ENCODE measurements at places on chromosomes 6 and 20.

GRCh38 chr6:105363100-105363754, 39.7 kb downstream of the PREP start:
- no peak for DNase-seq

GRCh38 chr20:63591786-63592355, 17.8 kb upstream of the HELZ2 start:
- no peak for DNase-seq

GRCh38 chr6:152605342-152605741, 31.8 kb downstream of the SYNE1 start:
- no peak for DNase-seq

DNA sequence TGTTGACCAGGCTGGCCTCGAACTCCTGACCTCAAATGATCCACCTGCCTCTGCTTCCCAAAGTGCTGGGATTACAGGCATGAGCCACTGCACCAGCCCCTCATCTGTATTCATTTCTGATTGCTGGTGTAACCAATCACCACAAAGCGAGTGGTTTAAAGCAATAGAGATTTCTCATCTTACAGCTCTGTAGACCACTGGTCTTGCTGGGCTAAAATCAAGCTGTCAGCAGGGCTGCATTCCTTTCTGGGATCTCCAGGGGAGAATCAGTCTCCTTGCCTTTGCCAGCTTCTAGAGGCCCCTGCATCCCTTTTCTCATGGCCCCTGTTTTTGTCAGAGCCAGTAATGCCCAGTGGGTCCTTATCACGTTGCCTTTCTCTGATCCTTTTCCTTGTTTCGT, 49.9 kb upstream of the PMEPA1 start:
- no peak for DNase-seq

DNA sequence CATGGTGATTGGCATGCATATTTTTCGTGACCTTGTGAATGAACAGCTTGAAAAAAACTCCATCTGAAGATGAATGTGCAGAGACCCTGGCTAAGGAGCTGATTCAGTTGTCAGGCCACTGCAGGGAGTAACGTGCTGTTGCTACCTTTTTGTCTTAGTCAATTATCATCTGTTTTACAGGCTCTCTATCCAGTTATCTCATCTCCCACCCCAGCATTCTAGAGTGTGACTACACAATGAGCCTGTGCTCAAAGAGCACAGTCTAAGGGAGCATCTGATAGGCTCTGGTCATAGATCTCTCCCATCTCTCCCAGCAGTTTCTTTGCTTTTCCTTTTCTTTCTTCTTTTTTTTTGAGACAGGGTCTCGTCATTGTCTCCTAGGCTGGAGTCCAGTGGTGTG, 45.5 kb downstream of the NDRG3 start:
- no peak for DNase-seq

- DNase-seq = no peak
Measured at GRCh38 chr6:166595949-166596348, 9.5 kb upstream of the RAMACL start.

DNA sequence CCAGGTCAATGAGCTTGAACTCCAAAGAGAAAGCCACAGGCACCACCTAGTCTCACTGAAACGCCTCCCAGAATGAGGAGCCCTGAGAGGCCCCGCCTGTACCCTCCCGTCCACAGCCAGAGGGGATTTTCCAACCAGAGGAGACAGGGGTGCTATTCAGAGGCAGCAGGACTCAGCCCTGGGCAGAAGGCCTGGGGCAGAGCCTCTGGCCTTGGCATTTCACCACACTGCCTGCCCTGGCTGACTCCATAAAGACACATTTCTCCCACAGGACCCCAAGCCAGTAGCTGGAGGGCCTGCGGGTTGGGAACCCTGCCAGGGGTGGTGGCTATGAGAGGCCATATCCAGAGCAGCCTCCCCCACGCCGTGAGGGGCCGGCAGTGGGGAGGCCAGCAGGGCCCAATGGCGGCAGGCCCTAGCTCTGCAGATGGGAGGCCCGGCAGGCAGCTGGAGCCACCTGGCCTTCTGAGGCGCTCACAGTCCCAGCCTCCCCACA, 159.3 kb downstream of the PREX1 start:
- DNase-seq = no peak

- no peak for DNase-seq
Measured at GRCh38 chr6:36032261-36032660, 4.7 kb downstream of the MAPK14 start.

GRCh38 chr6:105192707-105193465, 13.1 kb upstream of the POPDC3 start:
- DNase-seq = no peak

GRCh38 chr20:54237116-54237943, 29.4 kb downstream of the PFDN4 start:
- no peak for DNase-seq

DNA sequence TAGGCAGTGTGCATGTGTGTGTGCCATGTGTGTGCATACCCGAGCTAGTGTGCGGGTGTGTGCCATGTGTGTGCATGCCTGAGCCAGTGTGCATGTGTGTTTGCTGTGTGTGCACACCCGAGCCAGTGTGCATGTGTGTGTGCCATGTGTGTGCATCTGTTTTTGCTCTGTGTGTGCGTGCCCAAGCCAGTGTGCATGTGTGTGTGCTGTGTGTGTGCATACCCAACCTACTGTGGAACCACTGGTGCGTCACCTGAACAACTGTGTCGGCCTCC, 5.7 kb downstream of the RBBP8NL start:
- DNase-seq = no peak

- no peak for DNase-seq
Measured at GRCh38 chr6:40413239-40413638, 173.9 kb downstream of the LRFN2 start.

GRCh38 chr6:154515826-154516225, 5.3 kb upstream of the CNKSR3 start:
- DNase-seq = no peak

DNA sequence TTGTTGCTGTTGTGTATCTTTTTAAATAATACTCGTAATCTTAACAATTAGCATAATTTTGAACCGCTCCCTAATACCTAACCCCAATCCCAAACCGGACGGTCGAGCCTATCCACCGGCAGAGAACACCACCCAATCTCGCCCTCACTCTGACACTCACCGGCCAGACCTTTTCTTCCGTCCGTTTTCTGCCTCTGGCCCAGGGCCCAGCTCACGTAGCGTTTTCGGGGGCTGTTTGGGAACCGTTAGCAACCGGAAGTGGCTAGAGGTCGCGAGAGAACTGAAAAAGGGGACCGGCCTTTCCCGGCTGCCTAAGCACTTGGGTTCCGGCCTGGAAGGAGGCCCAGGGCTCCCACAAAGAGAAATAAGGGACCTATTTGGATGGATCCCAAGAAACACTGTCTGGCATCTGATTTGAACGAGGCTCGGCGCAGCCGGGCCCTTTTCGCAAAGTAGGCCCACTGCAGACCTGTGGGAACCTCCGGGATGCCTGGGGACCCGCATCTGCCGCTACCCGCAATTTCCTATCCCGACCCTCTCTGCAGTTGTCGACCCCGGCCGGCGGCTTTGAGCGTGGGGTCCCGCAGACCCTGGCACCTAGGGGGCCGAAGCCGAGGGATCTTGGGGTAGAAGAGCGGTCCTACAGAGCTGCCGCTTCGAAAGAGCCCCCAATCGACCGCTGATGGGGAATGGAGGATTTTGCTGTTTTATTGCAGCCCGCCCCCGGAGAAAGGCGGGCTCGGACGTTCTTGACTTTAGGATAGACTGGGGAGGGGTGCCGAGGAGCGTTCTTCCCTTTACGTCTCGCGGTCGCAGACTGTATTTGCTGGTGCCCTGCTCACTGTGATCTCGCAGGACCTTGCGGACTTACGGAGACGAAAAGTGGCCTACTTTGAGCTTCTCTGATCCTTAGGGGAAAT, 4.8 kb upstream of the ZKSCAN8 start:
- peak; percentile 49 for DNase-seq

DNA sequence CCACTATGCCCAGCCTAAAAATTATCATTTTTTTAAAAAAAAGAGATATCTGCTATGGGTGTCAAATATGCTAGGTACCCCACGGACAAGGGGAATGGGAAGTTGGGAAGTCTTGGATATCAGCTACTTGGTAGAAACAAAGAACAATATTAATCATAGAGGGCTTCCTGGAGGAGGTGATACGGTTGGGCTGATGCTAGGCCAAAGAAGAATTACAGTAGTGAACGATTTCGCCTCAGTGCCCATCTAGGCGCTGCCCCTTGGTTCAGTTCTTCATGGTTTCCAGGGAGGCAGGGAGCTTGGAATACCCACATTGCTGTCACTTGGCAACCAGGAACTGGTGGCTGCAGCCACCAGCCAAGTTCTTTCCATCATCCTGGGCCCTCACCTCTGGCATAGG, 5.5 kb upstream of the PSMF1 start:
- DNase-seq = no peak

DNA sequence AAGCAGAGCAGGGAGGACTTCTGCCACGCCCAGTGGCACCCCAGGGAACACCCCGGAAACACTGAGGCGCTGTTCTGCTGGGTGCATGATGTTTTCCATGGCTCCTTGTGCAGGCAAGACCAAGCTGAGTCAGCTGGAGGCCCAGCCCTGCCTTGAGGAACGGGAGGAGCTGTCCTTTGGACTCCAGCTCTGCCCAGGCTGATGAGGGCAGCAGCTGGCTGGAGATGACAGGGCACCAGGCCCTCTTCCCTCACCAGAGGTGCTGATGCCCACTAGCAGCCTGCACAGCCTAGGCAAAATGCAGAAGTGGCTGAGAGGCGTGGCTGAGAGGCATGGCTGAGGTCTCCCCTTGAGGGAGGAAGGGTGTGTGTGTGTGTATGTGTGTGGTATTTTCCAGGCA, 2.4 kb downstream of the C6orf132 start:
- DNase-seq = no peak

GRCh38 chr20:37243076-37243936, 18.3 kb downstream of the GHRH start:
- DNase-seq = no peak

DNA sequence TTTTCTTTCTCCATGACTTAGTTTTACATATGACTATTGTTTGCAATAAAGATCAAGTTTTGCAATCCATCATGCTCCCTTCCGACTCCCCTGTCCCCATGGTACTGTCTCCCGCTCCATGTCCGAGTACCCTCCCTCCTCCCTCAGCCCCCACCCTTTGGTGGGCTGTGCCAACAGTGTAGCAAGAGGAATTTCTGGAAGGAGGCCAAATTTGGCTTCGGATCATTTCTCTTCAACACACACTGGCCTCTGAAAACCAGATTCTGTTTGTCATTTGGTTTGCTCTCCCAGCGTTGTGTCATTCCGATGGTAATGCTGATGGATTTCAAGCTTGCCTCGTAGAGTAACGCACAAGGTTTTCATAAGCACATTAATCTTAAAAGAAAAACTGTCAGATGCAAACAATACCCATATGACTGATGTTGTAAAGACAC, 22.9 kb upstream of the PAX1 start:
- DNase-seq = no peak

DNA sequence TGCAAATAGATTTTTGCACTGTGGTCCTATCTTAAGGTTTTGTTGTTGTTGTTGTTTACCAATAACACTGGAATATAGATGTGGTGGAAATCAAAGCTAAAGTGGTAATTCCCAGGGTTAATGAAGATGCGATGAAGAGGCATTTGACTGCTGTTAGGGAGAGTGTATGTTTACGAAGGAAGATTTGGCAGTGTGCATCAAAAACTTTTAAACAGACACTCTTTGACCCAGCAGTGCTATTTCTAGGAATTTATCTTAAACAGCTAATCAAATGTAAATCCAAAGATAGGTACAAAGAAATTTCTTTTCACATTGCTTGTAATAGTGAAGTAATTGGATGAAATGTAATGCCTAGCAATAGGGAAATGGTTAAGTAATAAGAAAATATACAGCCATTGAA, 34.0 kb downstream of the KDM1B start:
- DNase-seq = no peak

DNA sequence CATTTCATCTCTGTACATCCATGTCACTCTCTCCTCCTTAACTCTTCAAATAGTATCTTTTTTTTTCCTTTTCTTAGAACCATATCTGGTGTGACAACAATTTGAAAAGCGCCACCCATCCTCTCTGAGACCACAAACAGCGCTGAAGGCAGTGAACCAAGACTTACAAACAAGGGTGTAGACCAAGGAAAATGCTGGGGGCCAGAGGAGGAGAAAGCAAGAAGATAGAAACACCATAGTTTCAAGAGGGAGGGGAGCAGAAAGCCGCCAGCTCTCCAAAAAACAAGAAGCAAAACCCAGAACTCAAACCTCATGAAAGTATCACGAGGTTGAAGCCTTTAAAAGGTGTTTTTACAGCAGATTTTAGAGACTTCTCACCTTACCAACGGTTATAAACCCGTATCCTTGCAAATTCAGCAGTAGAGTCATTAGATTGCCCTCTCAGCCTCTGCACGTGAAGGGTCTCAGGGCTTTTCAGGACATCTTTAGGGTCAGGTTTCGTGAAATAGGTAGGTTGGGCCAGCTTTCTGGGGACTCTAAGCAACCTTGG, 13.3 kb upstream of the RIPOR2 start:
- DNase-seq = no peak

All from stimulated activated CD8-positive, alpha-beta memory T cell treated with anti-CD3 and anti-CD28 coated beads, Interleukin-15, amount 100 ng/mL, for 4 hours (primary cell).